ENCODE measurements at places on chromosomes 1 and 21.

- DNase-seq: no peak
These were observed 5.2 kb downstream of the AMPD1 start for GRCh38 chr1:114690148-114690547.

GRCh38 chr1:229258757-229259060 lies 12.2 kb upstream of the RAB4A start:
- DNase-seq: no peak

- no peak for DNase-seq
These were observed 102.7 kb upstream of the VANGL1 start for GRCh38 chr1:115539061-115539460.

DNA sequence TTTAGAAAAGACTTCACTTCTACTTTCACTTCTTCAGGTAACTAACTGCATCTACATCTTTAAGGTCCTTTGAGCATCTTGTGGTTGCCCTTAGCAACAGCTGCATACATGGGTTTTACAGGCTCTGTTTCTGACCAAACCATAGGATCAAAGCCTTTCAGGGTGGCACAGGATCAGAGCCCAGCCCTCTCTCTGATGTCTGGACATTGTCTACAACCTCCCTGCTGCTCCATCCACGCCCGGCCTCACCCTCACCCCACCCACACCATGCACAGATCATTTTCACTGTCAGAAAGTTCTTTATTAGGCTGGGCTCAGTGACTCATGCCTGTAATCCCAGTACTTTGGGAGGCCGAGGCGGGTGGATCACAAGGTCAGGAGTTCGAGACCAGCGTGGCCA lies 5.2 kb downstream of the NCF2 start:
- DNase-seq: no peak

GRCh38 chr1:53878492-53879105 lies 11.0 kb downstream of the YIPF1 start:
- DNase-seq: no peak

DNA sequence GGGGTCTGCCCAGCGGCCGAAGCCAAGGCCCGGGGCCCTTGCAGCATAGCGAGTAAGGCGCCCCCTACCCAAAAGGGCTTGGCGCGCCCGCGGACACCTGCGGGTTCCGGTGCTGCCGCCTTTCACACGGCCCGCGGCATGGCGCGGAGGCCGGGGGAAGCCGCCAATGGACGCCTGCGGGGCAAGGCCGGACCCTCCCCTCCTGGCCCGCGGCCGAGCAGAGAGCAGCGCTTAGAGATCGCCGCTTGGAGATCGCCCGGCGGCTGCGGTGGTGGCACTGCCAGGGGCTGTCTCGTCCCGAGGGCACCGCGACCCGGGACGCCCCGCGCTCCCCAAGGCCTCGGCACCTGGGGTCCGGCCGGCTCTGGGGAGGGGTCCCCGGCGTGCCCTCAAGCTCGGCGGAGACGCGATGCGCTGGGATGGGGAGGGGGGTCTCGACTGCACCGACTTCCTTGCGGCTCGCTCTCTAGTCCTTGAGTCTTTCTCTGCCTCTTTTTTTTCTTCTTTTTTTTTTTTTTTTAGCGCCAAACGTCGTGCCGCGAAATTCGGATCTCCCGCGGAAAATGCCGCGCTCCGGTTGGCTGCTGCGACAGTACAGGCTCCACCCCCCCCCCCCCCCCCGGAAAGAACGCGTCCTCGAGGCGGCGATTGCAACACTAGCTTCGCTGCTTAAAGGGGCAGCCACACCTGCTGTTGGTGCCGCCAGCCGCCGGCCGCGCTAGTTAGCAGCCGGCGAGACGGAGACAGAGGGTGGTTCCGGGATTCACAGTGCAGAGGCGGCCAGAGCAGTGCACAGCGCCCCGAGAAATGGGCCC lies at the start of gene E2F2:
Gene E2F2 (minus strand): TSS at position 487 of the 815 bp plus-strand sequence. CDS start 440 bp downstream, at position 47.
- DNase-seq: peak; percentile 73

GRCh38 chr1:6998267-6998666 lies 213.0 kb downstream of the CAMTA1 start:
- DNase-seq: no peak

DNA sequence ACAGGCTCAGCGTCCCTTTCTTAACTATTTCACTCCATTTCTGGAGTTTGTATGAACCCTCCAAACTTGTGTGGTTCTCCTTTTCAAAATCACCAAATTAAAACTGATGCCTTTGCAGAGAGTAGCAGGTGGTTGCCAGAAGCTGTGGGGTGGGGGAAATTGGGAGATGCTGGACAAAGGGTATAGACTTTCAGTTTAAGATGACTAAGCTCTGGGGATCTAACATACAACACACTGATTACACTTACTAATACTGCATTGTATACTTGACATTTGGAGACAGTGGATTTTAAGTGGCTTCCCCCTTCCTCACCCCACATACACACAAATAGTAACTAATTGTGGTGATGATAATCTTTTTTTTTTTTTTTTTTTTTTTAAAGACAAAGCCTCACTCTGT lies 11.1 kb upstream of the SCYL3 start:
- DNase-seq: no peak

GRCh38 chr1:177793900-177794299 lies 176.0 kb downstream of the SEC16B start:
- no peak for DNase-seq

DNA sequence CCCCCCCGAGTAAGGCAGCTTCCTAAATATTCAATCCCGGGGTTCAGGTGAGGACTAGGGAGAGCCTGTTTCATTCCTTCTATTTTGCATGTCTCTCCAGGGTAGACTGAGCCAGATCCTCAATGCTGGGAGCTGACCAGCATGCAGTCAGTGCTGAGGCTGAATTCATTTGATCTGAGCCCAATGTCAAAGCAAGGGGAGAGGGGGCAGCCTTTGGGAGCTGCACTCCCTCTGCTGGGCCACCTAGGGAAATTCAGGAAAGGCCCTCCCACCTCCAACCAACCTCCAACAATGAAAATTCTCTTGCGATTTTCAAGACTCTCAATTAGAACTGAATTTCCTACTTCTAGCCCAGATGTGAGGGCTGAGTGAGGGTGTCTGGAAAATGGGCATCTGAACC lies 371.2 kb downstream of the NPHP4 start:
- no peak for DNase-seq

GRCh38 chr1:245412306-245412705 lies 257.5 kb downstream of the KIF26B start:
- DNase-seq: no peak

DNA sequence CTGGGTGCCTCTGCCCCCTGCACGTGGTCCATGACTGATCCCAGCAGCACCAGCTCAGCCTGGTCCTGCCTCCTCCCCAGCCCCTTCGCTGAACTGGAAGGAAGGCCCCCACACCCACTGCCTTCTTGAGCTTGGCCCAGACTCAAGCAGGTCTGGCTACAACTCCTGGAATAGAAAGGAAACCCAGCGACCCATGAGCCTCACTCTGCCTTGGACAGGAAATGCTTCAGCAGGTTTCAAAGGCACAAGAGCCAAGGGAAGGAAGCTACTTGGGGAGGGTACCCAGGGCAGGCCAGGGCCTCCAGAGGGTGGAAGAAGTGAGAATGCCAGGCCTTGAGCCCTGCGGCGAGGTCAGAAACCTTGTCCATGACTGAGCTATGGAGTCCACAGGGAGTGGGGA lies 35.9 kb upstream of the RD3 start:
- DNase-seq: no peak

- DNase-seq: no peak
These were observed 36.1 kb downstream of the CCDC185 start for GRCh38 chr1:223429313-223429731.

DNA sequence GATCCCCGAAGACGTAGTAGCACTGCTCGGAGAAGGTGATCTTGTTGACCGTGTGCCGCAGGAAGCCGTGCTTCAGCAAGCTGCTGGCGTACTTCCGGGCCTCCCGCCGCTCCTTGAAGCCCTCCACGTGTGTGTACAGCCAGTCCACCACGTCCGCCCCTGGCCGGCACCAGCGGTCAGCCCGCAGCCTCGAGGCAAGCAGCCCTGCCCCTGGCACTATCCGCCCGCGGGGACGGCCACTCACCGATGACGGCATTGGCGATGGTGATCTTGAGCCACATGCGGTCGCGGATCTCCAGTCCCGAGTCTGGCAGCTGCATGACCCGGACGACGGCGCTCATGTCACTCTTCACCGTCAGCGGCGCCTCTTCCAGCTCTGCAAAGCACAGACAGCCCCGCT lies 7.2 kb downstream of the TAS1R3 start:
- no peak for DNase-seq

DNA sequence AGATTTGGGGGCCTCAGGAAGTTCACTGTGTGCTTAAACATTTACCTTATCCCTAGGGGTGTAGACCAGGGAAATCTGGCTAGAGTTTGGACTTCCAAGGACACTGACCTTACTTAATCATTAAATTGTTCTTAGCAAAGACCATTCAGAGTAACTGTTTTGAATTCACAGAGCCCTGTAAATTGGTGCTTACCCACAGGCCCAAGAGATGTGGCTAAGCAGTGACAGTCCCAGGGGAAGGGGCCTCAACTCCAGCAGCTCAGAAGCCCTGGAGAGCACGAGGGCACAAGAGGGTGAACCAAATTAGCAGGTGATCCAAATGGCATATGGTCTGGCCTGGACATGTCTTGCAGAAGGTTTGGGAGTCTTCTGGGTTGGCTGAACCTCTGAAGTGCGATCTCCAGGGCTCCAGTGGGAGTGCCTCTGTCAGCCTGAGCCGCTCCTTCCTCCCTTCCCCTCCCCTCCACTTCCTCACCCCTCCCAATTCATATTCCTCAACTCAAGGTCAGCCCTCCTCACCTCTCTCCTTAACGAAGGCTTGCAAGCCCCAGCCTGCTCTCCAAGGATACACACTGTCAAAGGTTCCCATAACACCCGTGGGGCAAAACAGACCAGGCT lies 4.3 kb downstream of the PAQR7 start:
- no peak for DNase-seq

DNA sequence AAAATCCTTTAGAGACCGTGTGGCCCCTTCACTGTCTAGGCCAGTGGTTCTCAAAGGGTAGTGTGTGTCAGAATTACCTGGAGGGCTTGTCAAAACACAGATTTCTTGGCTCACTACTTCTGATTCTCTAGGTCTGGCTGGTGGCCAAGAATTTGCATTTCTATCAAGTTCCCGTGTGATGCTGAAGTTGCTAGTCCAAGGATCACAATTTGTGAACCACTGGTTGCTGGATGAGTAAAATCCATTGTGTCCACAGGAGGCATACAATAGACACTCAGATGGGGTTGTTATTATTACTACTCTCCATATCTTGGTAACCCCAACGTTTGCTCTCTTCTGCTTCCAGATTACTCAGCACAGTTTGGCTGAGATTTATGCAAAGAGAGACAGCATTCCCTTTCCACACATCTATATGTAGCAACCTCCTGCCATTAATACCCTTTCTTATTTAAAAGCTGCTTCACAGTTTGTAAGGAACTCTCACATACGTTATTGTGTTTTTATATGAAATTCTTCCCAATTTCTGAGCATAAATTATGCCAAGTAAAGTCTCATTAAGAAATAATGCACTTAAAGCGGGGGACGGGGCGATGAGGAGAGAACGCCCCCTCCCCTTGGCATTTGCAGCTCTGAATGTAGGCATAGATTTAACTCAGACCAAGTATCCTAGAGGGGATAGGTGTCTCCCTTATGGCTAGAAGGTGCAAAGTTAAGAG lies 720 bp upstream of the TMCC2 start:
- no peak for DNase-seq

GRCh38 chr1:195979646-195980045 lies 628.6 kb downstream of the KCNT2 start:
- no peak for DNase-seq

GRCh38 chr1:204362984-204363334 lies 3.2 kb upstream of the PLEKHA6 start:
- no peak for DNase-seq

DNA sequence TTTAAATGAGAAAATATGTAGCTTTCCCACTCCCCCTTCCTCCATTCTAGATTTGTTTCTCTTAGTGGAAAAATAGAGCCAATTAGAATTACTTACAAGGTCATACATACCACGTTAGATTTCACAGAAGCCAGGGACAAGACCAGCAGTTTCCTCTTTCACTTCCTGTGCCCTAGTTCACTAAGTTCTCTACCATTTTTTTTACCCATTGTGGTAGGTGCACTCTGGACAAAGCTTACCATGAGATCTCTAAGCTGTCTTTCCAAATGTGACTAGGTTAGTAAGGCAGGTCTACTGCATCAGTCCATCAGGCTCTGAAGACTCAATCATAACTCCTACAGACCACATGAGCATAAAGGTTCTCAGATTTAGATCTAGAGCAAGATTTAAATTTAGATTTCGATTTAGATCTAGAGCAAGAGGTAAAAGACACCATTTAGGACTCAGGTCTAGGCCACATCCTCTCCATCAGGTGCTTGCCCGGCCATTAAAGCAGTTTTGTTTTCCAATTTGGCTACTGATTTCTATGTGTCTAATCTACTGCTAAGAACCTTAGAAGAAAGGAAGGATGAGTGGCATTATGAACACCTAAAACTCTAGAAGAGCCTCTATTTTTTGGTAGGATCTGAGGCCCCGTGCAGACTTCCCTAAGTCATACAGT lies 235.3 kb downstream of the FAF1 start:
- DNase-seq: no peak

- DNase-seq: no peak
These were observed 126.7 kb downstream of the FOXD2 start for GRCh38 chr1:47564570-47564969.

DNA sequence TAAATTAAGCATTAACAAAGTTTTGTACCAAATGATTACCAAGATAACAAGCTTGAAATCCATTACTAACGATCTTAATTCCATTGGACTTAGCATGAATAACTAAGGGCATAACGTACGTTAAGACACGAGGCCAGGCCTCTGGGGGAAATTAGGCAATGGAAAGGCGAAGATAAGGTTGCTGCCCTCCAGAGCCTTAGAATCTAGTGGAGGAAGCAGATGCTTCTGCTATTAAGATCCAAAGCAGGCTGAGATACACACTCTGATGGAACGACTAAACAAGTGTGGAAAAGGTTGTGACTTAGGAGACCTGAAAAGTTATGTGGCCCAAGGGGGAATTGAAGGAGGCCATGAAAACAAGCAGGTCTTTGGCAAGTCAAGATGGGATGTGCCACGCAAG lies 6.0 kb downstream of the AKNAD1 start:
- DNase-seq: no peak

DNA sequence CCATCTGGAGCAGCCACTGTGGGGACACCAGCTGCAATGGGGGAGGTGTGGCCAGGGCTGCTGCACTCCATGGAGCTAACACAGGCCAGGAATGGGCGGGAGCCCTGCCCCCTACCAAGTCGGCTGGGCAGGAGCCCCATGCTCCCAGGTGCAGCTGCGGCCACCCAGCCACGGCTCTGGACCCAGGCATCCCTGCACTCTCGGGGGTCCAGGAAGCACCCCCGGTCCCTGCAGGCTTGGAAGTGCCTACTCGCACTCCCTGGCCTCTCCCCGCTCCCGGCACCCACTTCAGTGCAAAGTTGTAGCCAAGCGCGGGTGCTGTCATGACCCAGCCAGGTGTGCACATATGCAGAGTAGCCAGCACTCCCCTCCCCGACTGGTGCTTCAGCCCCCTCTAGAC lies 91.8 kb downstream of the HLCS start:
- no peak for DNase-seq

DNA sequence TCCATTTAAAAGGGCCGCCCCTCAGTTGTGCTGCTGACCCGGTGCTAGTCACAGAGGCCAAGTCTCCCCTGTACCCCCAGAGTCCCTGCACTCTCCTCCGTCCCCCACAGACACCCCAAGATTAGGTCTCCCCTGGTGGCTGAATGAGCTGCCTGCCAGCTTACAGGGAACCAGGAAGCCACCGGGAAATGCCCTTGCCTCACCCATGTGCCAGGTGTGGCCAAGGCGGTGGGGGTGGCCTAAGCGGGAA lies 32.7 kb downstream of the HSPG2 start:
- DNase-seq: no peak

GRCh38 chr1:155077346-155077745 lies 1.3 kb upstream of the EFNA3 start:
- DNase-seq: no peak

- DNase-seq: no peak
These were observed 85.5 kb downstream of the SYT2 start for GRCh38 chr1:202624781-202625108.

Measured in T-cell (primary cell).